ENCODE measurements at places on chromosomes 5 and 9.

GRCh38 chr5:3933536-3933935 is 337.9 kb downstream of the IRX1 start:
- DNase-seq = no peak

DNA sequence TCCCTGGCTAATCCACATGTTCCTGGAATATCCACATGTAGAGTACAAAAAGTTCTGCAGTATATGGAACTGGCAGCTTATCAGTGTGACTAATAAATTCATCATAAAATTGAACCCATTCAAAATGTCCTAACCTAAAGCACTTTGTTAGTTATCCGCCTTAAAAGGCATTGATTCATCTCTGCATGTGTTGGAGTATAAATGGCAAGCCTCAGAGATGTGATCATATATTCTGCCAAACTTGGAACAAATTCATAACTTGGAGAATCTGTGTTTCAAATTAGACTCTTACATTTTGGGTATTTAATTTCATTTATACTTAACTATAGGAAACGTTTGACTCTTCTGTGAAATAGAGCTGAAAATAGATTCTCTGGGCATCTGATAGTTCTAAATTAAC is 25.2 kb upstream of the NREP start:
- DNase-seq = no peak

DNA sequence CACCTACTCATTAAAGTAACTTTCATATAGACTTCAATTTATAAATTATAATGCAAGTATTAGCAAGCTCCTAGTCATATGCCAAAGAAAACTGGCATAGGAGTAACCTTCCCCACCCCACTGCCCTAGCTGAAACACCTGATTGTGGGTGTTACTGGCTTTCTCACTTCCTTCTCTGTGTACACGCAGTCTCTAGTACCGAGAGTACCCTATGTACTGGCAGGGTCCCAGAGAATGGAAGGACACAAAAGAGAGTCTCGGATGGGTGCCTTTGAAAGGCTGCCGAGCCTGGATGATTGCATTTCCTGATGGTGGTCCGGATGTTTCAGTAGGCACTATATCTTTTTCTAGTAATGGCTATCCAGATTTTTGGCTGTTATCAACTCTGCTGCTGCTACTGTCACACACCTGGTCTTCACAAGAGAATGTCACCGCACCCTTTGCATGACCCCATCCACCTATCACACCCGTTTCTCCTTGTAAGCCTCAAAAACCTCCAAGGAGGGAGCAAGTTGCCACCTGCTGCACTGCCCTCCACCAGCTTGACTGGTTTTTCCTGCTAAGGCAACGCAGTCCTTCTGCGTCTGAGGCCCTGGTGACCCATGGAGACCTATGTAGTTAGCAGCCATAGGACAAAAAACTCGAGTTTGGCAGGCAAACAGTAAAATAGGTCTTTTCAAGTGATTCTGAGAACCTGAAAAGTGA is 53.8 kb upstream of the CLINT1 start:
- DNase-seq = no peak

DNA sequence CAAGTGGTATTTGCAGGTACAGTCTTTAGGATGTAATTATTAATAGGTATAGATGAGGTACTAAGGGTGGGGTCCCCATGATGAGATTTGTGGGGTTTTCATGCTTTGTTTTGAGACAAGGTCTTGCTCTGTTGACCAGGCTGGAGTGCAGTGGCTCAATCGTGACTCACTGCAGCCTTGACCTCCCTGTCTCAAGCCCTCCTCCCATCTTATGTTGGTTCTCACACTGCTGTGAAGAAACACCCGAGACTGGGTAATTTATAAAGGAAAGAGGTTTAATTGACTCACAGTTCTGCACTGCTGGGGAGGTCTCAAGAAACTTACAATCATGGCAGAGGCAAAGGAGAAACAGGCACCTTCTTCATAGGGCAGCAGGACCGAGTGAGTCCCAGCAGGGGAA is 217.5 kb downstream of the CDK5RAP2 start:
- DNase-seq = no peak

- DNase-seq = no peak
Observed at GRCh38 chr9:89731262-89732182, 126.7 kb downstream of the GADD45G start.

DNA sequence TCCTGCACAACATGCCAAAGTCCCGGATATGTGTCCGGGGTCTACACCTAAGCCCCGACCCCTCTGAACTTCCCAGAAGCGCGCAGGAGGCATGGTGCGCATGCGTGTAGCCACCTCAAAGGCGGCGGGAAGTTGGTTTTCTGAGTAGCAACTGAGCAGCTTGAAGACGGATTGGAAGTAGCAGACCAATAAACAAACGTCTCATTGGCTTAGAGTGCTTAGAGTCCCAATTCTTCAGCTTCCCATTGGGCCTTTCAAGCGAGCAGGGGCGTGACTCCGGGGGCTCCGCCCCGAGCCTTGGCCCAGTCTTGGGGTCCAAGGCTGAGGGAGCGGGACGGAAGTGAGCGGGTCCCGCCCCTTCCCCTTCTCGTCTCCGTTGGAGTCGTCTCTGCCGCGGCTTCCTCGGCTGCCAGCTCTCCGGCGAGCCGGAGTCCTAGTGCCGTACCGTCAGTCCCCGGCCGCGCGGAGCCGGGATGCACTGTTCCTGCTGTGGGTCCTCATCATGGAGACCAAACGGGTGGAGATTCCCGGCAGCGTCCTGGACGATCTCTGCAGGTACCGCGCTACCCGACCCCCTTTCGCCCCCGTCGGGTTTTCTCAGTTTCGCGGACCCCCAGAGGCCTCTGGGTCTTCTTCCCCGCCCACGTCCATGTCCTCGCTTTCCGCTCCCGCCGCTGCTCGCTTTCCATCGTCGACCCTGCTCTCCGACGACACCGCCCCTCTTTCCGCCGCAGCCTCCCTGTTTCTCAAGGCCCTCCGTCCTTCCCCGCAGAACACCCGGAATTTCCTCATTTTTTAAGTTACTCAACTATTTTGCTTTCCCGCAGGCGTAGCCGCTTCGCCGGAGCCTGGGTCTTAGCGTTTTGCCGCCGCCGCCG is at the start of gene DCP2:
Gene DCP2 (plus strand): TSS at position 367 of the 878 bp plus-strand sequence. CDS start 136 bp downstream, at position 503.
- DNase-seq = peak; percentile 91

All from activated CD4-positive, CD25-positive, alpha-beta regulatory T cell (primary cell).